ENCODE measurements at places on chromosomes 2 and 18.

DNA sequence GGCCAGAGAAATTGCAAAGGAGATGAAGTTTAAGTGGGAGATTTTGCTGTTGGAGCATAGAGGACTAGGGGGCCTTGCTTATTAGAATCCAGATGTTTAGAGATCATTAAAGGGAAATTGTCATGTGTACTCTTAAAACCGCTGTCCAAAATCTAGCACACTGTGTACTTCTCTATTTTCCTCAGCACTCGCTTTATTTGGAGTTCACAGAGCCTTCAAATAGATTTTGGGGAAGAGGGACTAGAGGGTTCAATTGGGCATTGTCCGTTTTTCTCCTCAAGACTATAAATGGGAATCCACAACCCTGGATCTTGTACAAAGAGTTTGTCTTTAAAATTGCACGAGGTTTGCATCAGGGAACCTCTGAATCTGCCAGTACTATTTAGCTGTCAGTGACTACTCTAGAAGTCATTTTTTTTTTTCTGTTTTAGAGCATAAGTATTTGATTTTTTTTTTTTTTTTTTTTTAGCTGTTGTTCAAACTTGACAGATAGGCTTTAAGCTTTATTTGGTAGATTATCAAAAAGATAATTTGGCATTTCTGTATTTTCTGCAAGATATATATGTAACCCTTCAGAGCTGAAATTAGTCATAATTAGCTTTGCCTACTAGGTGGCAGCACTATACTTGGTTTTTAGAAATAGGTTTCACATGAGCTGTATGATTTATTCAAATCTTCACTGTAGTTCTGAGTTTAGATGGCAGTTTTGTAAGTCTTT, 14.2 kb downstream of the PMS1 start:
- DNase-seq, result peak; percentile 40

GRCh38 chr18:14936313-14936712, 188.3 kb downstream of the ANKRD30B start:
- DNase-seq, result no peak

DNA sequence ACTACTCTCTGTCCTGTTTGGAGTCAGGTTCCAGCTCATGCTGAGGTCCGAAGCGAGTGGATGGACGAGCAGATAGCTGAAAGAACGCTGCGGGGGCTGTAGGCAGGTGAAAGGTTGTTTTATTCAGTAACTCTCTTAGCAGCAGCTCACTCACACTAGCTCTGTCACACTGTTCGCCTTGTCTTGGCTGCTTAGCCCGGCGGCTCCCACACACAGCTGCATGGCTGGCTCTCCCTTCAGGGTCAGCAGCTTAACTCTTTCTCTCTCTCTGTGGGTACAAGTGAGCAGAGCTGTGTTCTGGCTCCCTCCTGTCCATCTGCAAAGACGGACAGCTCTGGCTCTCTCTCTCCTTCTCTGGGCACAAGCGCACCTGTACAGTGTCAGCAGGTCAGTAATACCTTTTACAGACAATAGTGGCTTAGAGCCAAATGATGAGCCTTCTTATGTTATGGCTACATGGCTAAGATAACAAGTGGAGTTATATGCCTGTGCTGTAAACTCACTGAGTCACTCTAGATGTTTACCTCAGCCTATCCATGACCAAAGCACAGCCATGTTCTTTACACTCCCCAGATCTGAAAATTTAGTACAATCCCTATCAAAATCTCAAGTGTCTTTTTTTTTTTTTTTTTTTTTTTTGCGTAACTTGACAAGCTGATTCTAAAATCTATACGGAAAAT, 149.3 kb downstream of the GALNT1 start:
- no peak for DNase-seq

GRCh38 chr2:98564541-98565132, 43.7 kb downstream of the COA5 start:
- DNase-seq, result no peak

DNA sequence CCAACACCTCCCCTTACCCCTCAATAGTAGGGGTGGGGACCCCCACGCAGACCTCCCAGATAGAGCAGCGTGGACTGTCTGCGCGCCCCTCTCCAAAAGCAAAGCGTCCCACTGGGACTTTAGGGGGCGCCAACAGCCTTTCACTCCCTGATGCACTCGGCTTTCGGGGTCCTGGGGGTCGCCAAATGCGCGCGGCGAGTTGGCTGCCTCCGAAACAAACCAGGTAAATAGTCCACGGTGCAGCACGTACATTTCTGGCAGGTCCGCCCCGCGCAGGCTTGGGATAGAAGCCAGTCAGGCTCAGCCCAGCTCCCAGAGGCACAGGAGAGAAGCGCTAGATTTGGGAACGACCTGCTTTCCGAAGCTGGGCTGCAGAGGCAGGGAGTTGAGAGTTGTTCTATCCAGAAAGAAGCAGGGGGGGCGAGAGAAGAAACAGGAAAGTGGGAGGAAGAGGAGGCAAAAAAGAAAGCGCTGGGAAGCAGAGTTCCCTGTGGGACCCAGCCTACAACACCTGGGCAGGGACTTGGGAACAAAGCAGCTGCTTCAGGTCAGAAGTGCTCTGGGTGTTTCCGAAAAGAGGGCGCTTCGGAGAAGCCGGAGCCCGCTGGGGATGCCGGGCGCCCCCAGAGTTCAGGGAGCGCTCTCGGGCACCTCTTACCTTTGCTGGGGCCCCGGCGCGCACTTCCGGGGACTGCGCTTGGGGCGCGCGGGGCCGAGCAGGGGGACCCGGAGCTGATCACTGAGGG, 544 bp downstream of the EVA1A start:
- no peak for DNase-seq

GRCh38 chr2:14354231-14354630, 278.3 kb upstream of the LRATD1 start:
- DNase-seq, result no peak

- DNase-seq, result peak; percentile 3
Observed at GRCh38 chr2:213021971-213022899, 129.2 kb downstream of the IKZF2 start.

DNA sequence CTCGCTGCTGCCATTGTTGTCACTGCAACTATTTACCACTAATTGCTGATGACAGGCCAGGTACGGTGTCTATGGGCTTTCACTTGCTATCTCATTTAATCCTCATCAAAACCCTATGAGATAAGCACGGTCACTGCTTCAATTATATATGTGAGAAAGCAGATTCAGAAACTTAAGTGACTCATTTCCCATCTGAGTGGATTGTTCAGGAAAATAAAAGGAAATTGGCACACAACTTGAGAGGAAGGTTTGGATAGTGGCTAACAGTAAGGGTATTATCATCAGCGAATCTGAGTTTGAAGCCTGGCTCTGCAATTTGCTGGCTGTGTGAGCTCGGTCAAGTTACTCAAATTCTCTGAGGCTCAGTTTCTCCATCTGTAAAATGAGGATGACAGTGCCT, 196.0 kb downstream of the KCNS3 start:
- no peak for DNase-seq

DNA sequence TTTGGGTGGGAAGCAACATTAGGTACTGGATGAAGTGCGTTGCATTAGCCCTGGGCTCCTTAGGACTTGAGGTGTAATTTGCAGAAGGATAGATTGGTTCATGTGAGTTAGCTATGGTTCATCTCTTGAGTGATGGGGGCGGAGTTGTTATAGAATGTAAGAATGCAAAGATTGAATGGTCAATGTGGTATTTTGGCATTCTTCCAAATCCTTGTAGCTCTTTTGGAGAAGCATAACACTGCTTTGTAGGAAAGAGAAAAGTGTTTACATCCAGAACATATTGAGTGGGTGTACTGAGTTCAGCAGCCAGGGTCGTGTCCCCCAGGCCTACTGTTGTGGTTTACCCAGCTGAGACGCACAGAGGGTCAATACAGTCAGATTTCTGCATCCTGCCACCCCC, 173.5 kb downstream of the FMNL2 start:
- no peak for DNase-seq

DNA sequence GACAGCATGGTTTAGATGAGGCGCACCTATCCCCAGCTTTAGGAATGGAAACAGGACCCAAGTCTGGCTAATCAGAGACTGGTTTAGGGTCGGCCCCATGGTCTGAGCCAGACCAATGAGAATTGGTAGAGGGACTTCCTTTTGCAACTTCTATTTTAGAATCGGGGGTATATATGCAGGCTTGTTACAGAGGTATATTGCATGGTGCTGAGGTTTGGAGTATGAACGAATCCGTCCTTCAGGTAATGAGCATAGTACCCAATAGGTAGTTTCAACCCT, 1.5 kb upstream of the BOLA3 start:
- DNase-seq, result no peak

DNA sequence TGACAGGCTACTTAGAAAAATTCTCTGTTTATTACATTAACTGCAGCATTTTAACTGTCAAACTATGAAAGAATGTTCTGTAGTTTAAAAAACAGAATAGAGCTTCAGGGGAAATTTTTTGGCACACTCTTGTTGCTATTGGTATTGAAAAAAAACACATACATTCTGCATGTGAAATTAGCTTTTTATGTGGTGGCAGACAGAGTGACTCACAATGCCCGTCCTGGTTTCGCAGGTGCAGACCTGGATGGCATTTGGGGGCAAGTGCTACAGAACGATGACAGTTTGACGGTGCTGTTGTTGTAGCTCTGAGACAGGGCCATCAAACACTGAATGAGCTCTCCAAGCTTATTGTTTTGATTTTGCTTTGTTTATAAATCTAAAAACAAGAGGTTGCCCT, 105.0 kb upstream of the MAP3K20 start:
- no peak for DNase-seq

- no peak for DNase-seq
Observed at GRCh38 chr2:36473230-36473629, 117.7 kb downstream of the CRIM1 start.

- no peak for DNase-seq
Observed at GRCh38 chr18:22828171-22828570, 105.0 kb upstream of the RBBP8 start.

GRCh38 chr18:7696780-7697179, 129.7 kb downstream of the PTPRM start:
- DNase-seq, result no peak

GRCh38 chr2:14907014-14907612, 274.6 kb downstream of the LRATD1 start:
- no peak for DNase-seq

- DNase-seq, result peak; percentile 24
Observed at GRCh38 chr18:22169889-22170420, 566 bp downstream of the GATA6 start.

GRCh38 chr2:170324640-170325046, 146.7 kb downstream of the MYO3B start:
- peak; percentile 26 for DNase-seq

- no peak for DNase-seq
Observed at GRCh38 chr2:166573391-166573790, 79.3 kb upstream of the SCN7A start.

DNA sequence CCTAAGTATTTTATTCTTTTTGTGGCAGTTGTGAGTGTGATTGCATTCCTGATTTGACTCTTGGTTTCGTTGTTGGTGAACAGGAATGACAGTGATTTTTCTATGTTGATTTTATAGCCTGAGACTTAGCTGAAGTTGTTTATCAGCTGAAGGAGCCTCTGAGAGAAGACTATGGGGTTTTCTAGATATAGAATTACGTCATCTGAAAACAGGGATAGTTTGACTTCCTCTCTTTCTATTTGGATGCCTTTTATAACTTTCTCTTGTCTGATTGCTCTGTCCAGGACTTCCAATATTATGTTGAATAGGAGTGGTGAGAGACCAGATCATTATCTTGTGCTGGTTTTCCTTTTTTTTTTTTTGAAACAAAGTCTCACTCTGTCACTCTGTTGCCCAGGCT, 18.0 kb upstream of the NOL4 start:
- no peak for DNase-seq

DNA sequence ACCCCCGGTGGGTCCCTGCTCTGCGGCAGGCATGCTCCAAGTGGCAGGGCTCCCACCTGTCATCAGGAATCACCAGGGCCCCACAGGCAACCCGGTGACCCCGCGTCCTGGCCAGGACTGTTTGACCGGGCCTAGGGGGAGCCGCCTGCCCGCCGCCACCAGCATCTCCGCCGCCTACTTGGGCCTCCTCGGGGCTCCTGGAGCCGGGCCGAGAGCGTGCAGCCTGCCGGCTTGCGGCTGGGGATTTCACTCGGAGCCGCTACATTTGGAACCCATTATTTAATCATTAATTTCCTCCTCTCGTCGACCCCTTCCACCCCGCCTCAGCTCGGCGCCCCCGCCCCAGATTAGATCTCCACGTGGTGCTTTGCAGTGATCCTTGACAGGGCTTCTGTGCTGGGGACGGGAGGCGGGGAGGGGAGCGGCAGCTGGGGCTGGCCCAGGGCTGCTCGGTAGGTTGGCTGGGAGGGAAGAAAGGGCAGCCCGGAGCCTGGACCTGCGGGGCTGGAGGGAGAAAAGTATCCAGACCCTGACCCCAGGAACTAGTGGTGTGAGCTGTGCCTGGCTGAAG, 295.4 kb downstream of the CYP26B1 start:
- no peak for DNase-seq

DNA sequence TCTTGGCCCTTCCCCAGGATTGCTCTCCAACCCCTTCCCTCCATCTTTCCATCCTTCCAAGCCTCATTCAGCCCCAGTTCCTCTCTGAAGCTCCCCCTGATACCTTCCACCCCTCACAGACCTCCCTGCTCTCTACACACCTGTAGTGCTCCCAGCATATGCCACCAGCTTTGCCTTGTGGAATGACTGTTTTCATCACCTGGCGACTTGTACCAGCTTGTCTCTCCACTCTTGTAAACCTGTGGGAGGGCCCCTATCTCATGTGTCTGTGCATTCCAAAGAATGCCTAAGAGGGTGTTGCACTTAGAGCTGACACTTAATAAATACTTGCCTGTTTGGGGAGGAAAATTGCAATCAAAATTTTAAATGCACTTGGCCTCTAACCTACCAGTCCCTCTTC, 198.7 kb downstream of the BCL11A start:
- no peak for DNase-seq

GRCh38 chr2:187126247-187127005, 277.5 kb upstream of the ZSWIM2 start:
- no peak for DNase-seq

DNA sequence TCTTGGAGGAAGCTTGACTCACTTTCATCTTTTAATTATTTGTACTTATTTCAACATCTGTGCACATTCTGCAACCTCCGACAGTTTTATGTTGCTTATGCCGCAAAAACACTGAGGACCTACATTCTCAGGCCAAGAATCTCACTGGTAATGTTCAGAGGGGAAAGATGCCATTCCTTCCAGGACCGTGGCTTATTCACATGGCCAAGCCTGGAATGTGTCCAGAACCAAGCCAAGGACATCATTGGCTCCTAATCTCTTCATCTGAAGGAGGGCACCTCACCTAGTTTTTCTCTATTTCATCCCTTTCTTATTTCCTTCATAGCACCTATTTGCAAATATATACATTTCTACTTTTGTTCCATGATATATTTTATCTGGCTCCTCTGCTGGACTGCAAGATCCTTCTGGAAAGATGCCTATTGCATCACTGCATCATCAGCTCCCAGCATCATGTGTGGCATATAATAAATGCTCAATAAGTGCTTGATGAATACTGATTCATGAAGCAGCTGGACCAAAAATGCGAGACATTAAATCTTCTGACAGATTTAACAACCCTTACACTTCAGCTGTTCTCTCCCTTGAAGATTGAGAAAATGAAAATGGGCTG, 377.1 kb downstream of the TNS1 start:
- no peak for DNase-seq

DNA sequence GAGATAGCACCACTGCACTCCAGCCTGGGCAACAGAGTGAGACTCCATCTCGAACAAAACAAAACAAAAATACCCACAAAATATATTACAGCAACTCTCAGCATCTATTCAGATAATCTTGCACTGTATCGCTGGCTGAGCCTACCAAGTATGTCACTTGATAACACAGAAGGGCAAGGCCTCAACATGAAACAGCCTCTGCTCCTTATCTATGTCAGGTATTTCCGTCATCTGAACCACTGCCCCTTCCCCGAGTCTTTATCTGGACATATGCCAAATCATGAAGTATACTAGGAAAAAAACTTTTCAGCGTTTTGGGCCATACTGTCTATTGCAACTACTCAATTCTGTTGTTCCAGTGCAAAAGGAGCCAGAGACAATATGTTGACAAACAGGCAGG, 17.7 kb downstream of the PDIA6 start:
- no peak for DNase-seq

All from HTR-8/SVneo (cell line).